Stimulated activated CD4-positive, alpha-beta T cell treated with anti-CD3 and anti-CD28 coated beads, Interleukin-2, amount 100 ng/mL, for 4 hours (primary cell): ENCODE measurements at places on chromosomes 11 and 22.

- DNase-seq = no peak
These were observed 60.0 kb downstream of the LIF start for GRCh38 chr22:30186510-30186909.

DNA sequence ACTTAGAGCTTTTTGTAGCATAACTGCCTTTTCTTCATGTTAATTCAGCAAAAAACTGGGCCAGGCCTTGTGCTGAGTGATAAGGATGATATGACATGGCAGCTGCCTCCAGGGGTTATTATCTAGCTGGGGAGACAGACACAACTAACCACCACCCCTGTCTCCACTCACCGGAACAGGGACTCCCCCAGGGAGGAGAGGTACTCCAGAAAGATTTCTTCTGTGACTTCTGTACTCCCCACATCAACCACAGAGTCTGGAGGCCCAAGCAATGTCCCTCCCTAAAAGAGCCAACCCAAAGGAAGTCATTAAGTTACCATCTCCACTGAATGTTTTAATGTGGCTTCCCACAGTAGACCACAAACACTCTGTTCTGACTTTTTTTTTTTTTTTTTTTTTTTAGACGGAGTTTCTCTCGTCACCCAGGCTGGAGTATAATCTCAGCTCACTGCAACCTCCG lies 14.3 kb upstream of the PMM1 start:
- no peak for DNase-seq

- DNase-seq = no peak
These were observed 2.4 kb upstream of the PGM2L1 start for GRCh38 chr11:74400606-74401005.

- no peak for DNase-seq
These were observed 193.9 kb downstream of the KIF18A start for GRCh38 chr11:27914080-27914479.

DNA sequence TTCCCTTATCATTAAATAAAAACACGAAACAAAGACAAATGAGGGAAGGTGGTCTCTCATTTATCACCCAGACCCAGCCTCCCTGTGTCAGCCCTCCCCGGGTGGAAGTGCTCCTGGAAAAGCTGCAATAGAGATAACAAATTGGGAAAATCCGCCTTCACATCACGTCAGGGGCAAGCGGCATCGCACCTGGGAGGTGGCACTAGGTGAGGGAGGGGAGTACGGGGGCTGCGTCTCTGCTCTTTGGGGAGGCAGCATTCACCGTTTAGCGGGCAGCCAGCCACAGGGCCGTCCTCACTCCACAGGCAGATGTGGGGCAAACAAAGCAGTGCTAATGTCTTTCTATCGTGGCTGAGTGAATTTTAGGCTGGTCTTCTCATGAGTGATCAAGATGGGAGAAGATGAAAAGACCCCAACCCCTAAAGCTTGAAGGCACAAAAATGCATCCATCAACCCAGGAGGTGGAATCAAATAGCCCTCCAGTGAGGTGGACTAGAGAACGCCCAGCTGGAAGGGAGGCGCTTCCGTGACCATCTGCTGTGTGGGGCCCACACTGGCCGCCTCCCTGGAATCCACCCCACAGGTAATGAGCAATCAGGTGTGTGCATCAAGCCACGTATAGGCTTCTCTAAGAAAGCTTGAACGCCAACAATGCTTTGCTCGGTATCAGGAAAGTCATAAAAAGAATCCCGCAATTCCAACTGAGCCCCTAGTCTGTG lies 629.5 kb downstream of the BRD1 start:
- no peak for DNase-seq

GRCh38 chr11:36375353-36376008 lies 79.4 kb downstream of the PRR5L start:
- no peak for DNase-seq

GRCh38 chr22:43298062-43298801 lies 44.9 kb downstream of the SCUBE1 start:
- DNase-seq = no peak

DNA sequence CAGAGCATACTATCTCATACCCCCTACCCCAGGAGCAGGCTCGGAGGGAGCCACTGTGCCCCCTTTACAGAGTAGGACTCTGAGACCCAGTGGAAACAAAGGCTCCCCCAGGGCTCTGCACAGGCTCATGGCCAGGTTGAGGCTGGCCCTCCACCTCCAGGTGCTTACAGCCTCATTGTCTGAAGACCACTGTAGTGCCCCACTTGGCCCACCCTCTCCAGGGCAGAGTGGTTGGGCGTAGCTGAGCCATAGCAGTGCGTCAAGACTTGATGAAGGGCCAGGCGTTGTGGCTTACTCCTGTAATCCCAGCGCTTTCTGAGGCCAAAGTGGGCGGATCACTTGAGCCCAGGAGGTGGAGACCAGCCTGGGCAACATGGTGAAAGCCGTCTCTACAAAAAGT lies 1.7 kb downstream of the ANKRD13D start:
- no peak for DNase-seq

GRCh38 chr11:46948378-46949131 lies 12.0 kb downstream of the CSTPP1 start:
- no peak for DNase-seq

GRCh38 chr11:70586261-70587074 lies 188.1 kb downstream of the CTTN start:
- DNase-seq = no peak

DNA sequence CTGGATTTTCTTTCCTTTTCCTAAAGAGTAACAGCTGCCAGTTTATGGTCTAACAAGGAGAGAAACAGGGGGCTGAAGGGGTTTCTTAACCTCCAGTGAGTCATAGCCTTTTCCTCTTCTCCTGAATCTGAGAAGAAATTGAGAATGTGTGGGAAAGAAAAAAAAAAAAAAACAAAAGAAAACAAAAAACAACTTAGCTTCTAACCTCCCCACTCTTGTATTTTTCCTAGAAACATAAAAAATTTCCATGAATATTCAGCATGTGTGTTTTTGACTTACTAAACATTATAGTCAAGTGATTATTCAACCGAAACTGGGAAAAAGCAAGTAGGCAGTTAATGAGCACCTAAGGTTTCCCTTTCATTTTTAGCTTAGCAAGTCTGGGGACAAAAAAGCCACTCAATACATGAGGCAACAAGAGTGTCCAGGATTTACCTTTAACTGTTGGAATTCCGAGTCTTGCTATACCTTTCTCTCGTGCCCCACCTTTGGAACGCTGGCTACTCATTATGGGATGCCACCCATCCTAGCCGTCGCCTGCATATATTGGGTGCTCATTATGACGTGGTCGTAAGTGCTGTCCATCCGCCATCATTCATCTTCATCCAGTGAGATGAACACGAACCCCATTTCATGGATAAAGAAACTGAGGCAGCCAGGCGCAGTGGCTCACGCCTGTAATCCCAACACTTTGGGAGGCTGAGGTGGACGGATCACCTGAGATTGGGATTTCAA lies 2.4 kb downstream of the ASPHD2 start:
- no peak for DNase-seq

DNA sequence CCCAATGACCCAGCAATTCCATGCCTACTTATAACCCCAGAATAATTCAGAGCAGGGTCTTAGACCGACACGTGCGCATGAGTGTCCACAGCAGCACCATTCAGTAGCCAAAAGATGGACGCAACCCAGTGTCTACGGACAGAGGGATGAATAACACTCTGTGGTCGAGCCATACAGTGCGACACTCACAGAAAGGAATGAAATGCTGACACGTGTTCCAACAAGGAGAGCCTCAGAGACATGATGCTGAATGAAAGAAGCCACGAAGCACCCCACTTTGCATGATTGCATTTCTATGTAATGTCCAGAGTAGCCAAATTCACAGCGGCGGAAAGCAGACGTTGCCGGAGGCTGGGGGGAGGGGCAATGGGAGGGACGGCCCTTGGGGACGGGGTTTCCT lies 134.4 kb downstream of the CTTN start:
- no peak for DNase-seq

GRCh38 chr11:71075871-71076420 lies 176.4 kb downstream of the SHANK2 start:
- no peak for DNase-seq

GRCh38 chr22:30214703-30215407 lies 31.7 kb downstream of the LIF start:
- no peak for DNase-seq

- DNase-seq = no peak
These were observed 883.9 kb downstream of the BRD1 start for GRCh38 chr22:48943567-48944432.

- no peak for DNase-seq
These were observed 260.3 kb upstream of the PITPNB start for GRCh38 chr22:28179392-28179791.

GRCh38 chr22:43811777-43812148 lies 342 bp downstream of the EFCAB6 start:
- no peak for DNase-seq

DNA sequence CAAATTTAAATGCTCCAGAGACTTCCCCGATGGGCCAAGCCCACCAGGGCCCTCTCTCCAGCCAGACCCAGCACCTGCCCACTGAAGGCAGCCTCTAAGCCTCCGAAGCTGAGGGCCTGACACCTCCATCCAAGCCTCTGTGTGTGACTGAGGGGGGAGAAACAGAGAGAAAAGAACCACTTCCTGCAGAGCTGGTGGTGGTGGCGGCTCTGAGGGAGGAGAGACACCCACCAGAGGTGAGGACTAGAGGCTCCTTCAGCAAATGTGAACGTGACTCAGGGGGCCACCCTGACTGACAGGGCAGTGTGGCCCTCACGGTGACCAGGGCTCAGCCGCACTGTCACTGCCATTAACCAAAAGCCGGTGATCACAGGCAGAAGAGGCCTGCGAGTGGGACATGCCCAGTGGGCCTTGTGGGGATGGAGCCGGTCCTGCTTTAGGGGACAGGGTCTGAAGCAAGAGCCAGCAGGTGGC lies 31.0 kb upstream of the CD5 start:
- DNase-seq = peak; percentile 41

DNA sequence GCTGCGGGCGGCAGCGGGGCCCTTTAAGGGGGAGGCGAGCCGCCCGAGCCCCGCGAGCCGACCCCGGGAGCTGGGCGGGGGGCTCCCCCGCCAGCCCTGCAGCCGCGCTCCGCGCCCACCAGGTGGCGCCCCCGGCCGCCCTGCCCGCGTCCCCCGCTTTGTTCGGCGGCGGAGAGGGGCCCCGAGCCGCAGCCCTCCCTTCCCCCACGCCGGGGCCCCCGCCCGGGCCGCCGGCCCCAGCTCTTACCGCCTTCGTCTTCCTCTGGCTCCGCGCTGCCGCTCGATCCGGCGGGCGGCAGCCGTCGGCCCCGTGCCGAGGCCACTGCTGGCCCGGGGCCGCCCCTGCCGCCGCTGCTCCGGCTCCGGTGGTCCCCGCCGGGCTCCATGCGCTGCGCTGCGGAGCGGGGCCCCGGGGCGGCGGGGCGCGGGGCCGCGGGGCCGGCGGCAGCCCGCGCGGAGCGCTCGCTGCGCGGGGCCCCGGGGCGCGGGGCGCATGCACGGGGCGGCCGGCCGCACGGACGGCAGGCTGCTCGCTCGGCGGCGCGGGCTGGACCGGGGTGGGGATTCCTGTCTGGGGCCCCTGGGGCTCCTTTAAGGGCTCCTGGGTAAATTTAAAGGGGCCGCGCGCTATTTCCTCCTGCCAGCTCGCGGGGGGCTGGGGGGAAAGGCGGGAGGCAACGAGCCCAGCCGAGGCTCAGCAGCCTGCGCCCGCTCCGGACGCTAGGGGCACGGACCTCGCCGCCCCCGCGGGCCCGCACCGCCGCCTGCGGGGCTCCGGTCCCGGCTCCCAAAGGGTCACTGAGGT lies at the start of gene ZFTA:
TSS of gene ZFTA (minus strand) at position 539 of the 805 bp plus-strand sequence. CDS start at position 386, 153 bp downstream.
- peak; percentile 32 for DNase-seq

DNA sequence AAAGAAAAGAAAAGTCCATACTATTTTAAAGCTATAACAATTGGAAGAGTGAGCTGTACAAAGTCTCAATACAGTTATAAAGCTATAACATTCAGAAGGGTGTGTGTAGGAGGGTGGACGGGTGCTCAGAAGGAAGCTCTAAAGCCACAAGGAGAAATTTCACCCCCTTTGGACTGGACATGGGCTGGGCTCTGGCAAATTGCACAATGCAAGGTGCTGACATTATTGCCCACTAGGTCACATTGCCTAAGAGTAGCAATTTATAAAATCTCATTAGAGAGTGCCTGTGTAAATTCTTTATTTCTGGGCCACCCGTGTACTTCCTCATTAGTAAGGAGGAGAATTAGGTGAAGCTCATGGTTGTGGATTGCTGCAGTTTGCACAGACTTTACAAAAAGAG lies 5.7 kb upstream of the APOBEC3A start:
- no peak for DNase-seq

- no peak for DNase-seq
These were observed 8.2 kb upstream of the PRR5 start for GRCh38 chr22:44693756-44694155.

GRCh38 chr22:34587357-34588356 lies 478.3 kb upstream of the ISX start:
- no peak for DNase-seq

DNA sequence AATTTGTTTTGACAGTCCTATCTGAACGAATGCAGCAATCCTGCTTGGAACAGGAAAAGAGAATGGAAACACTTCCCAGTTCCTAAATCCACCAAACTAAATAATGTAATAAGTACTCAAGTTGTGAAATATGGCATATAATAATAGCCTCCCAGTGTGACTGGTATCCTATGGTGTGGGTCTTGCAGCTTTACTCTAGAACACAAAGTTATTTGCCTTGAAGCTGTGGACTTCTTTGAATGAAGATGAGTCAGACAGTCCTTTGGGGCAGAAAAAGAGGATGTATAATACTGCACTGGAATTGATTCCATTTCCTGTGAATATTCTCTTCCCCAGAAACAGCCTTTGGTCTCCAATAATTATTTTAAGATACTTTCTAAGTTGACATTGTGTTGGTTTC lies 887.0 kb downstream of the KCNA4 start:
- DNase-seq = no peak

DNA sequence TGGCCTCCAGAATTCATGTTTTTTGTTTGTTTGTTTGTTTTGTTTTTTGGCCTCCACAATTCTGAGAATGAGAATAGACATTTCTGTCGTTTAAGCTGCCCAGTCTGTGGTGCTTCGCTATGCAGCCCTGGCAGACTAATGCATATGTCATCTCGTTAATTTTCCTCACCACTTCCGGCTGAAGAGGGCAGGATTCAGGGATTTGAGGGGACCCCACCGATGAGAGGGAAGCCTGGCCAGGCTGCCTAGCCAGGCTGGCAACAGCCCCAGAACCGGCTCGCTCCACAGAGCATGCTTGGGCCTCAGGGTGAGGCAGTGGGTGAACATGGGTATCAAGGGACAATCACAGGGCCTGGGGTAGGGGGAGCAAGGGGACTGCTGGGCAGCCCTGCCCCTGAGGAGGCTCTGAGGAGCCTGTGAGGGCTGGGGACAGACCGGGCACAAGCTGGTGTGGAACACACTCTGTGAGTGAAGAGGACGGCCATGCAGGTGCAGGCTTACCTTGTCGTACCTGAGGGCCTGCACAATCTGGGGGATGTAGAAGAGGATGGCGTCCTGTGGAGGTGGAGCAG lies 47.8 kb upstream of the SERPIND1 start:
- DNase-seq = no peak

DNA sequence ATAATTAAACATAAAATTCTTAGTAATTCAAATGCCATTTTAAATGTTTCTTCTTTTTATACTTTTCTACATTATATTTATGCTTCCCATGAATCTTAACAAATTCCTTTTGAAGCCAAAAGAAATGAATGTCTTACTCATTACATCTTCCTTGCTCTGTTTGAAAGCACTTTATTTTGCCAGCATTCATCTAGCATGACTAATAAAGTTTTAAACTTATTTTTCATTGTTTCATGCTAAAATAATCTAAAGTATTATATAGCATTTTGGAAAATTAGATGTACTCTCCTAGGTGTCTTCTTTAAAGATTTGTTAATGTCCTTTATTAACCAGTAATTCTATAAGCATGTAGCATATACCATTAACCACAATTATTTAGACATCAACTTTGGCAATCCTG lies 9.7 kb upstream of the PIWIL4 start:
- DNase-seq = no peak
